ENCODE measurements at places on chromosomes 4 and X.

DNA sequence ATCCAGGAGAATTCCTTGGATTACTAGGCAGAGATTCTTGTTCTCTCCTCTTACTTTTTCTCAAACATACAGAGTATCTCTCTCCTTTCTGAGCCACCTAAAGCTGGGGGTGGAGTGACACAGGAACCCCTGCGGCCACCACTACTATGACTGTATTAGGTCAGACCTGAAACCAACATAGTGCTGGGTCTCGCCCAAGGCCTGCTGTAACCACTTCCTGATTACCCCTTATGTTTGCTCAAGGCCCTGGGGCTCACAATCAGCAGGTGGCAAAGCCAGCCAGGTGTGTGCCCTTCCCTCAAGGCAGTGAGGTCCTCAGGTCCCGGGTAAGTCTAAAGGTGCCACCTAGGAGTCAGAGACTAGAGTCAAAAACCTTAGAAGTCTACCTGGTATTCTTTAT lies 166.4 kb downstream of the PARM1 start:
- no peak for DNase-seq

GRCh38 chrX:66625525-66625924 lies 13.4 kb downstream of the EDA2R start:
- no peak for DNase-seq

GRCh38 chrX:148530464-148531077 lies 30.2 kb downstream of the AFF2 start:
- DNase-seq = no peak

GRCh38 chr4:37882665-37883296 lies 8.1 kb upstream of the TBC1D1 start:
- DNase-seq = no peak

DNA sequence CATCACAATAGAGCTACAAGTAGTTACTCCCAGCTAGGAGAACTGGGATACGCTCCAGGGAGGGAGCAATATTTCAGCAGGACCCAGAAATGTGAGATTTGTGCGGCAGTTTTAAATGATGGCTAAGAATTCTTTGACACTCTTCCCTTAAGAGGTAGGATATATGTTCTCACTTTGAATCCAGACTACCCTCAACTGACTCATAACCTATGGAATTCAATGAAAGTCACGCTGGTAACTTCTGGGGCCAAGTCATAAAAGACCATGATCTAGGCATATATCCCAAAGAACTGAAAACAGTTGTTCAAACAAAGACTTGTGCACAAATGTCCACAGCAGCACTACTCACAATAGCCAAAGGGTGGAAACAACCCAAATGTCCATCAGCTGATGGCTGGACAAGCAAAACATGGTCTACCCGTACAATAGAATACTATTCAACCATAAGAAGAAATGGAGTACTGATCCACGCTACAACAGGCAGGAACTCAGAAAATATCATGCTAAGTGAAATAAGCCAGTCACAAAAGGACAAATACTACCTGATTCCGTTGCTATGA lies 10.5 kb downstream of the CD99L2 start:
- DNase-seq = no peak

DNA sequence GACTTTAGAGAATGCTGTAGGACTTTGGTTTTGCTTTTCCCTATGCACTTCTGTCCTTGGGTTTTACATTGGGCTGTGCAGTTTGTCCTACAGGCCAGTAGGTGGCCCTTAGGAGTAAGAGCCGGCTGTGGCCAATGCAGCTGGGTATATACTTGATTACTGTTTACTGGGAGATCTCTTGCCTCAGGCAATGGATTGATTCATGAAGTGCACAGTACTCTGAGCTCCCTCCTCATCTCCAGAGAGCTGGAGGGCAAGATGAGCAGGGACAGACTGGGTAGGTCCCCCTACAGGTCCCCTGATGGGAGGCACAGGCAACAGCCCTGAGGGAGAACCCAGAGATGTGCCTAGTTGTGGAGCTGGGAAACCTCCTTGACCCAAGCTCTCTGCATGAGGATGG lies 103.8 kb upstream of the QRFPR start:
- peak; percentile 33 for DNase-seq

DNA sequence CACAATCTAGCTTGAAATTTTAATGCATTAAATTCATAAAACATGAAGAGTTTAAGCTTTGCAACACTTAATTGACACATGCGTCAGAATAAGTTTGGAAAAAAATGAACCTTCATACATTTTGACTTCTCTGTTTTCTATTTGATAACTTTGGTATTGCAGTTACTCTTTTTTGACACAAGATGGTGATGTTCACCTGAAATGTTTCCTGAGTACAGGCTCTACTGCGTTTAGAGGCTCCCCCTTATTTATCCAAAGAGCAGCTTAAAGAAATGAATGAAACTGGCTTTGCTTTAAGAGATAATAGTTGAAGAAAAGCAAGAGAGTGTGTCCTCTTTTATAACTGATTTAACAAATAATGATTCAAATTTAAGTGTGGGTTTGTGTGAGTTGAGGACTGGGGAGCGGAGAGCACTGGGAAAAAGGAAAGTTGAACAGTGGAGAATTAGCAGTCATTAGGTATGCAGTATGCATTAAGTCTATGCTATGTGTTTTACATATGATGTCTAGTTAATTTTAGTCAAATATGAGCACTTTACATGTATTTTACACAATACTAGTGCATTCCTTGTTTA lies 180.6 kb upstream of the NUDT6 start:
- DNase-seq = no peak

GRCh38 chrX:3263681-3264126 lies 82.7 kb downstream of the MXRA5 start:
- DNase-seq = no peak

- DNase-seq = no peak
These were observed 28.8 kb upstream of the SOWAHD start for GRCh38 chrX:119729408-119730201.

DNA sequence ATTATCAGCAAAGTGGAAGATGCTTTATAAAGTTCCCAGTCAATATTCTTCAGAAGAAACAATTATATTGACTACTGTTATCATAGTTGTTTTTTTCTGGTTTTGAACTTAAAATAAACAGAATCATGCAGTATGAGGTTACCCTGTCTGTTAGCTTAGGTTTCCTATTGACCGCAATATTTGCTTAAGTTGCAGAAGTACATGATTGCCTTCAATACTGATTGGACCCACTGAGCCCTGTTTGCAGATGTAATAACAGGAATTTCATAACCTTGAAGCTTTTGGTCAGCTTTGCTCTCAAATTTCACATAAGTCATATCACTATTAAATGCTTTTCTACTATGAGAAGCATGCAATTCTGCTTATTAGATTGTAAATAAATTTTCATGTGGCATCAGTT lies 229.1 kb upstream of the FSTL5 start:
- DNase-seq = no peak

DNA sequence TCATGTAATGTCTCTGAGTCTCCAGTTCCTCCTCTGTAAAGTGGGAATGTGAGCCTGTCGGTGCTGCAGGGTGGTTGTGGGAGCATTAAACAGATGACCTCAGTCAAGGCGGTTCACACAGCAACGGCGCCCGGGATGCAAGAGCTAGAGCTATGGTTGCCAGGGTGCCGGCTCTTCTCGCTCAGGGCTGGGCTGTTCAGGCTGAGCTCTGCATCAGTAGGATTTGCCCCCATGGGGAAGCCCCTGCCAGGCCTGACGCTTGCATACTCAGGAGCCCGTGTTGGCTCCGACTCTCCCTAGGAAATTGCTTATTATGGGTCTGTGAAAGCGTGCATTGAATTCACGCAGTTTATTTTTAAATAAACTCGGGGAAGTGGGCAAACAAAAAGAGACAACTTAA lies 67.3 kb downstream of the PSAPL1 start:
- DNase-seq = no peak

- DNase-seq = no peak
These were observed 109.0 kb downstream of the RPS6KA6 start for GRCh38 chrX:84078991-84079390.

DNA sequence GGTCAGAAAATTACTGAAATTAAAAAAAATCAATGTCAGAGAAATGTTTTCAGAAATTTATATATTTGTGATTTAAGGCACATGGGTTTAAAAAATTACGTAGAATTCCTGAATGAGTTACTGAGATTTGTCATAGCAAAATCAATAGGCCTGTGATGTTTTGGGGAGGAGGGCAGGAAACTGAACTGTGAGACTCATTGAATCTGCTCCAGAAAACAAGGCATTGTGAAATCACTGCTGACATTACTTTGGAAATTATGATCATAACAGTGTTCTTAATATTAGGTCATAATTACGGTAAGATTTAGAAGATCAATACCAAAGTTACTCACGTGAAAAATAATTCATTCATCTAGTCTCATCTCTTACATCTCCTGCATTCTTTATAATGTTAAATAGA lies 5.3 kb downstream of the FGF5 start:
- no peak for DNase-seq

- DNase-seq = no peak
These were observed 9.9 kb upstream of the SMIM20 start for GRCh38 chr4:25903900-25904747.

DNA sequence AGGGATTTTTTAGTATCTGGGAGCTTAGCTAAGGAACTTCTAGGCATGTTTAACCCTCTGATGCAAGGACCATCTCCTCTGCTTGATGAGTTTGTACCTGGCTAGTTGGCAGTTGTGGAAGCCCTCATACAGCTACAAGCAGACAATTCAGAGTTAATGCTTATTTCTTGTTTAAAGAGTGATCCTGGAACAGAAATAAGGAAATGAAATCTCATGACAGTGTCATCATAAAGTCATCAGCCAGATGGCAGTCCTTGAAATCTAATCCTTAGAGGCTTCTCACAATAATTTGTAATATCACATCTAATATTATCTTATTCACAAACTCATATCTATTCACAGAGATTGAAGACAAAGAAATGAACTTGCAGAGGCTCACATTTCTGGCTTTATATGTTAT lies 581.6 kb upstream of the FTHL17 start:
- DNase-seq = no peak

DNA sequence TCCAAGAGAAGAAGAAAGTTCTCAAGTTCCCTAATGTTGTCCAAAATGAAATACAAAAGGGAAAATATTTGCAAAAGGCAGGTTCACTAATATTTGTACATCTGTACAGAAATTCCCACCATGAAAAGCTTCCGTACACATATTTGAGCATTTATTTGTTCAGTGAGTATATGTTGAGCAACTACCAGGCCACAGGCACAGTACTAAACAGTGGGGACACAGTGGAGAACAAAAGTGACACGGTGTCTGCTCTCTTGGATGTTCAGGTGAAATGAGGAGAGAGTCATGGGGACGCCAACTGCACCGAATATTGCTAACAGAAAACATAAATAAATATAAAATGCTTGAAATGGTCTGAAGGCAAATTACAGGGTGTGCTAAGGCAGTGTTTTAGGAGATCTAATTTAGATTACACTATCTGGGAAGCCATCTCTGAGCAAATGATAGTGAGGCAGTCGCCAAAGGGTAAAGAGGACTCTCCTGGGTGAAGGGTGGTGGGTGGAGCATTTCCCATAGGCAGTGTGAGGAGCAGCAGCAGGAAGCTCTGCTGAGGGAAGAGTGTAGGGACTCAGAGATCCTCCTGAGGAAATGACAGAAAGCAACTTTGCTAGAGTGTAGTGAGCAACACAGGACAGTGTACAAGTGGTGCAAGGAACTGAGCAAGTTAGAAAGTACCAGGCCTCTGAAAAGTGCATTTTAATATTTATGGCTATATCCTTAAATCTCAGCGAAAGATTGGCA lies 375.2 kb downstream of the GALNTL6 start:
- DNase-seq = no peak

DNA sequence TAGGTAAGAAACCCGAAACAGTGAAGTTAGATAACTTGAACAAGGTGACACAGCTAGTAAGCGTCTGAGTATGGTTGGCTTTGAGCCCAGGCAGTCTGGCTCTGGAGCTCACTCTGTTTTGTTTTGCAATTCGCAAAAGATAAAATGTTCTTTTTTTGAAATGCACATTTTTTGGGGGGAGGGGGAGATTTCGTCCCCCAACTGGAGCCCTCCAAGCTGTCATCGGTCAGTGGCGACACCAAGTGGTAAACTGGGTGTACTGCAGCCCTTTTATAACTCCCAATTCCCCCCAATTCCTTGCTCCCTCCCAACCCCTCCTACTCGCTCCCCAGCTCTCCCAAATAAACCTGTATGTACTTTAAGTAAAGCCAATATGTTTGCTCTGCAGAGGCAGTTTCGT lies 2.8 kb upstream of the CLCN5 start:
- DNase-seq = no peak

GRCh38 chr4:152962150-152962549 lies 26.0 kb downstream of the FHDC1 start:
- no peak for DNase-seq

- DNase-seq = no peak
These were observed 242.3 kb upstream of the KCNIP4 start for GRCh38 chr4:22190855-22191254.

DNA sequence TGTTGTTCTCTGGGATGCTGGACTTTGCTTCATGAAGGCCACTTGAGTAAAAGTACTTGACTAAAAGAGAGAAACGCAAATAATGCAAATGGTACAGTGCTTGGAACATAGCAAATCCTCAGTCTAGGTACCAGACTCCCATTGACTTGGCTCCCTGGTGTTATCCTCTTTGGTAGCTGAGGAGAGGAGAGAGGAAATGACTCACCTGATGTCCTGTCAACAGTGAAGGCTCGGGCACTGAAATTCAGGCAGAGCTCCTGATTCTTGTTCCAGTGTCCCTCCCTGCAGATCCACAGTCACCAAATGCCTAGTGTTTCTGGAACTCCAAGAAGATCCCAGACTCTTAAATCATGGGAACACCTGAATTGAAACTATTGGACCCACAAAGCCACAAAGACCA lies 22.5 kb upstream of the TCEAL4 start:
- no peak for DNase-seq

DNA sequence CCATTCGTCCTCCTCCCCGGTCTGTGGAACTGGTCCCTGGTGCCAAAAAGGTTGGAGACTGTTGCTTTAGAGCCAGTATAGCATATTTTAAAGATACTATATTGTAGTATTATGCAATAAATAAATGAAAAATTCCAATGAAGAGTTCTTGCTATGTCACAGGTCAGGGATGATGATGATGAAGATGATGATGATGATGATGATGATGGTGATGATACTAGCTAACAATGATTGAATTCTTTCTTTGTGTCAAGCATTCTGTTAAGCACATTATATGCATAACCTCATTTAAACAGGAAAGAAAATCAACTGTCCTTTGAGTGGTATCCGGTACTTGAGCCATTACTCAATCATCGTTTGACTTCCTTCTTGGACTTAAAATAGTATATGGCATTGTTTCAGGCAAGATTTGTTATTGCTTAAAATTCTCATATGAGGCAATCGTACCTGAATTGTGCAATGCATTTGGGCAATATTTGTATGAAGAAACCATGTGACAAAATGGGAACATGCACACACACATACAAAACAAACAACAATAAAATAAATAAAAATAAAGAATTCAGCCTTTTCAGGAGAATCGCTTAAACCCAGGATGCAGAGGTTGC lies 22.8 kb upstream of the TLR2 start:
- DNase-seq = peak; percentile 59

- no peak for DNase-seq
These were observed 11.8 kb upstream of the HPGDS start for GRCh38 chr4:94354474-94354896.

DNA sequence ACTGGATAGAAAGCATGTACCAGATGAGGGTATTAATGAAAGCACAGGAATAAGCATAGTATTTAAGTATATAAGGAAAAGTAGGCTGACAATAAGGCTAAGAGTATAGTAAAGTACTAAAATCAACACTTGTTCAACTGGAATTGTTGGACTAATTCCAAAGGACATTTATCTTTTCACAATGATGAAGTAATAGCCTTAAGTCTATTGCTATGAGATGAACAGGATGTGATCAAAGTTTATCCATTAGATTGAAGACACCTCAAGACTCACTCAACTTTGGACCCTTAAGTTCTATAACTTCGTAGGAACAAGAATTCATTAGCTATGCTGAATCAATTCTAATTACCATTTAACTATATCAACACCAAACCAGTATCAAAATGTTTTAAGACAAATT lies 7.6 kb downstream of the MAD2L1 start:
- no peak for DNase-seq
